ENCODE measurements at places on chromosomes 13 and 19. TPM values are rescaled to one million over a fixed set of nuclear protein-coding genes. Genes with fewer than 3 reads are reported as not detected.

ZNF625 gene
- total RNA-seq: not detected

ZNF536 gene
- not detected for total RNA-seq

ZNF677 gene
- total RNA-seq: not detected

KIR2DL4 gene
- total RNA-seq: not detected

ZNF780A gene
- 9.3 TPM for total RNA-seq

LMTK3 gene
- total RNA-seq: 11.4 TPM

THAP8 gene
- total RNA-seq: 7.2 TPM

IGFL1 gene
- not detected for total RNA-seq

MYBPC2 gene
- total RNA-seq: not detected

ADPRHL1 gene
- 3.3 TPM for total RNA-seq

PLIN5 gene
- total RNA-seq: 0.86 TPM

SHD gene
- total RNA-seq: 0.21 TPM

PSG6 gene
- total RNA-seq: not detected

All from HT-29 (cell line).